ENCODE measurements at places on chromosomes 1 and 21.

- no peak for DNase-seq
Measured at GRCh38 chr1:98865796-98866195, 138.9 kb downstream of the PLPPR5 start.

DNA sequence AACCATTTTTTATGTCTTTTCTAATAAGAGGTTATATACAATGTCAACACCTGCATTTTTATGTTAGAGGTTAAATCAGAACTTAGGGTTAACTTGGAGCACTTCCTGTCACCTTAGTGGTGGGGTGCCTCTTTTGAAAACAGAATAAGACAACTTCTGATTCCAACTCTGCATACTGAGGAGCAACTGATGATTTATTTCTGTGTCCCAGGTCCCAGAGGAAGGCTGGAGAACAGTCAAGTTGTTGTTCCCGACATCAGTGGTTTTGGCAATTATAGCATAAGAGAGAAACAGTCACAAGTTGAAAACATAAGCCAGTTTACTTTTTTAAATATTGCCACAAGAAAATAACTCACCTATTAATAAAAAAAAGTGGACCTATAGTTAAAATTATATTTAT, 871.0 kb upstream of the ADAMTS5 start:
- DNase-seq, result no peak

- no peak for DNase-seq
Measured at GRCh38 chr21:32748529-32748928, 20.7 kb upstream of the SYNJ1 start.

DNA sequence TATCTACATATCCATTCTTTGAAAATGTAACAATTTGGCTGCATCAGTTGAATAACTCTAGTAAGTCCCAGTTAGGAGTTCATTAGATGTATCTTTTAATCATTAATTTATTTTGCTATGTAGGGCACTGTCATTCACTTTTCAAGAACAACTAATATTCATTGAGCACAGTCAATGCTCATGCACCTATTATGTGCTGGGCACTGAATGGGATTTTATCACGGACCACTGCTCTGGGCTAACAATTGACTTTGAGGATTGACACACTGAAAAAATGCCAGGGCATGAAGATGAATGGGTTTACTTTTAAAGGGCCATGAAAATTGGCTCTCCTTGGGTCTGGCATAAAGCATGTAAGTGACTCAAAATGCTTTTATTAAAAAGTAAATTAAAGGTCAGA, 375.2 kb downstream of the PLPP3 start:
- no peak for DNase-seq

DNA sequence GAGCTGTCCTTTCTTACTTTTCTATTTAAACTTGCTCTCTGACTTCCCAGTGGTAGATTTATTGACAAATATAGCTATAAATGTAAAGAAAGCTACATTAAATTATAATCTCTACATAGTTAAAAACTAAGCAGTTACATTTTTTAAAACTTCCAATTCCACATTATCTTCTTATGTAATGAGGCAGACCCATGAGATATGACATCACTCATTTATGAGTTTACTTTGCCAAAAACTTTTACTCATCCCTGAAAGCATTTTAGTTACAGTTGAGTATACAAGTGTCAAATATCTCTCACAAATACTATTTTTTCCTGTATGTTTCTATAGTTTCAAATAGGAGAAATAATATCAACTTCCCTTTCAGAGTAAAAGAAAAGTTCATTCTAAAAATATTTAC, 3.8 kb downstream of the NMNAT2 start:
- DNase-seq, result no peak

- no peak for DNase-seq
Measured at GRCh38 chr1:2348346-2349325, 42.7 kb downstream of the MORN1 start.

- DNase-seq, result peak; percentile 36
Measured at GRCh38 chr1:156465747-156466365, 34.7 kb downstream of the MEF2D start.

DNA sequence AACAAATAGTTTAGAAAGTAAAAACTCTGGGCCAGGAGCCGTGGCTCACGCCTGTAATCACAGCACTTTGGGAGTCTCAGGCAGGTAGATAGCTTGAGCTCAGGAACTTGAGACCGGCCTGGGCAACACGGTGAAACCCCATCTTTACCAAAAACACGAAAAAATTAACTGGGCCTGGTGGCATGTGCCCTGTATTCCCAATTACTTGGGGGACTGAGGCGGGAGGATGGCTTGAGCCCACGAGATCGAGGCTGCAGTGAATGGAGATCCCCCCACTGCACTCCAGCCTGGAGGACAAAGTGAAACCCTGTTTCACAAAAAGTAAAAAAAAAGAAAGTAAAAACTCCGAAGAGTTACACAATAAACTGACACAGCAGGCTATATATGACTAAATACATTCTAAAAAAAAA, 10.6 kb downstream of the CEP170 start:
- DNase-seq, result no peak

DNA sequence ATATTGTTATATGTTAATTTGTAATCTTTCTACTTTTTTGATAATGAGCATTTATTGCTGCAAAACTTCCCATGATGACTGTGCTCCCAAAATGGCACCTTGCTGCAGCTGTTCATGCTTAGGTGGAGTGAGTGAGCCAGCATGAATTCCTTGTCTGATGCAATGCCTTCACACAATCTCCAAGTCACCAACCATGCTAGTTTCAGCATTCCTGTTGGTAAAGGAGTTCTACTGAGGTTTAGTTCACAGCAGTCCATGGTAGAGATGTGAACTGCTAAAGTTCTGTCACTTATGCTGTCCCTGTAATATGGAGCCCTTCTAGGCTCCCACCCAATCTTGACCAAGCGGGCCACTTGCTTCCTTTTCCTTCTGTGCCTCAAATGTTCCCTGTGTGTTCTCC, 26.2 kb upstream of the PRKACB start:
- DNase-seq, result no peak

GRCh38 chr1:27365372-27366112, 1.2 kb downstream of the MAP3K6 start:
- peak; percentile 87 for DNase-seq

Data from NT2/D1 (cell line).